ENCODE measurements at places on chromosomes 13 and 19.

- DNase-seq = no peak
Observed at GRCh38 chr13:45370922-45371406, 30.0 kb upstream of the TPT1 start.

- DNase-seq = no peak
Observed at GRCh38 chr19:19336597-19336996, 16.0 kb downstream of the MAU2 start.

DNA sequence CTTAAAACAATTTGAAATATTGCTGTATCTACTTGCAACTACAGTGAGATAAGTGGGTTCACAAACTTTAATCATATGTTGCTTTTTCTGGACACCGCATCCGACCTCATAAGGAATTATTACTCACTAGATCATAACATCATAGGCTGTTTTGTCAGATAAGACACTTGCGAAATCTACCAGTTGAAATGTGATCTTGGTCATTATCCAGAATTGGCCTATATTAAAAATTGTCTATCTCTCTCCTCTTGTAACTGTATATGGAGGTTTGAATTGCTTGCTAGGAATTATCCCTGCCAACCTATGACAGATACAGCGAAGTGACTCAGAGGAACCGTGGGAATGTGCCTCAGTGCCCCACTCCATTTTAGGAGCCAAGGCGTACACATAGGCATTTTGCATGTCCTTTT, 117.0 kb upstream of the POSTN start:
- DNase-seq = no peak

DNA sequence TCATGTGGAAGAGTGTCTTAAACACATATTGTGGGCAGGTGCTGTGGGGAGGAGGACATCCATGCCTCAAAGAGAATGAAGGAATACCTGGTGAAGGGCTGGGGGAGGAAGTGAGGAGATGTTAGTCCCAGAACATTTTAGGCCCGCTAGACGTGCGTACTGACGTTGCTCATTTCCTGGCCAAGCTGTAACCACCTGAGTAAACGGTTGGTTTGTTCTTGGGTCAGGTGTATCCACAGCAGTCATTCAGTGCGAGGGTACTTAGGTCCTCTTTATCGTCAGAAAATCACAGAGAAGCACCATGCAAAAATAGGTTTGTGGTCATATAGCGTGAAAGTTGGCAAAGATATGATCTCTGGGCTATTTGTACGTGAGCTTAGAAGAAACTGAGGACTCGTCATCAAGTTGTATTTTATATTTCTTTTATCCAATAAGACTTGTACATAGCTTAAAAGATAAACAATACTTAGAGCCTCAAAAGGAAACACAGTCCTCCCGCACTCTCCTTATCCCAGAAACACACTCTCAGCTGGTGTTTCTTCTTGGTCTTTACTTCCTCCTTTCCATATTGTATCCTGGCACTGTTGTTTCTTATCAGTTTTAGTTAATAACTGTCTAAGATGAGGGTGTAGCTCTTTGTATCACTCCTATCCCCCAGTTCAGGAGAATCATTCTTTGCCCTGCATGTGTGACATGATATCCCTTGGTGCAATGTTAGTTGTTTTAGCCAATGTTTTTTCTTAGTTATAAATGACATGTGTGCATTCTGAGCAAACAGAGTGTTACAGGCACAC, 52.0 kb downstream of the ARHGEF7 start:
- DNase-seq = no peak

GRCh38 chr19:39065928-39066327, 18.2 kb upstream of the ACP7 start:
- DNase-seq = no peak

GRCh38 chr13:49348751-49349150, 95.1 kb downstream of the CAB39L start:
- no peak for DNase-seq

DNA sequence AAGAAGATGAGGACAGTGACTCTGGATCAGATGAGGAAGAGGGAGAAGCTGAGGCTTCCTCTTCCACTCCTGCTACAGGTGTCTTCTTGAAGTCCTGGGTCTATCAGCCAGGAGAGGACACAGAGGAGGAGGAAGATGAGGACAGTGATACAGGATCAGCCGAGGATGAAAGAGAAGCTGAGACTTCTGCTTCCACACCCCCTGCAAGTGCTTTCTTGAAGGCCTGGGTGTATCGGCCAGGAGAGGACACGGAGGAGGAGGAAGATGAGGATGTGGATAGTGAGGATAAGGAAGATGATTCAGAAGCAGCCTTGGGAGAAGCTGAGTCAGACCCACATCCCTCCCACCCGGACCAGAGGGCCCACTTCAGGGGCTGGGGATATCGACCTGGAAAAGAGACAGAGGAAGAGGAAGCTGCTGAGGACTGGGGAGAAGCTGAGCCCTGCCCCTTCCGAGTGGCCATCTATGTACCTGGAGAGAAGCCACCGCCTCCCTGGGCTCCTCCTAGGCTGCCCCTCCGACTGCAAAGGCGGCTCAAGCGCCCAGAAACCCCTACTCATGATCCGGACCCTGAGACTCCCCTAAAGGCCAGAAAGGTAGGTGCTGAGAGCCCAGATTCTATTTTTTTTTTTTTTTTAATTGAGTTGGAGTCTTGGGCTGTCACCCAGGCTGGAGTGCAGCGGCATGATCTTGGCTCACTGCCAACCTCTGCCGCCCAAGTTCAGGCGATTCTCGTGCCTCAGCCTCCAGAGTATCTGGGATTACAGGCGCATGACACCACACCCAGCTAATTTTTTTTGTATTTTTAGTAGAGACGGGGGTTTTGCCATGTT, 2.3 kb downstream of the PPP1R15A start:
- no peak for DNase-seq

GRCh38 chr19:7595466-7596133, at the start of gene CAMSAP3:
TSS of gene CAMSAP3 (plus strand) at chr19:7595863. CDS start at chr19:7596003, 140 bp downstream.
- peak; percentile 72 for DNase-seq

DNA sequence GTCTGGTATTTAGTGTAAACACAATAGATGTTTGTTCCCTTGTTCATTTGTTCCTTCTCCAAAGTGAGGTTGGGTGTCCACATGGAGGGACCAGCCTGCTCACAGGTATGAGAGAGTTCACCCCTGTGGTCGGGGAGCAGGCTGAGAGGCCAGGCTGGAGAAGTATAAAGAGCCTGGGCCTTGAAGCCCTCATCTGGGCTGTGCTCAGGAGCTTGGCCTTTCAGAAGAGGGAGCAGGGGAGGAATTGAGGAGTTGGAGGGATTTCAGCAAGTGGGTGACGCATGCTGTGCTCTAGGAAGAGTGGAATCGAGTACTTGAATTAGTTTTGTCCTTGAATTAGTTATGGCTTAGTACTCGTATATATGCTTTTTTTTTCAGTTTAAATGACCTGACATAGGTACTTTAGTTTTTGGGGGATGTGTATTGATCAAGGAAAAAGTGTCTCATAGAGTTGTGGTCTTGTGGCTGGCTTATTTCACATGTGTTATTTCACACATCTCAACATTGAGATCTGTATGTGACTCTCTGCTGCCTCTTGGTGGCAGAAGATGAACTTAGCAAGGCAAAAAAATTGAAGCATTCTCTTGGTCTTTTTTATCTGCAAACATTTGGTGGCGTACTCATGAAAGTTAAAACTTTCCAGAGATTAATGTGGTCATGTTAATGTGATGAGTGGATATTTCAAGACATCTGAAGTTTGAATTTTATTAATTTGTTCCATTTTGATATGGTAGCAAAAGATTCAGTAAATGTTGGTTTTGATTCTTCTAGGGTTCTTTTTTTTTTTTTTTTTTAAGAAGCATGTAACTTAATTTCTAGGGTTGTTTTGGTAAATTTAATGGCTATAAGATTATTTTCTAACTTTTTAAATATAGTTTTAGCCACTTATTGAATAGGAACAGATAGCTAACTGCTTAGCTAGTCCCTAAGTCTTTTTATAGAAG, 54.3 kb downstream of the SLAIN1 start:
- DNase-seq = no peak

GRCh38 chr13:31016342-31017325, 84.2 kb downstream of the TEX26 start:
- no peak for DNase-seq

DNA sequence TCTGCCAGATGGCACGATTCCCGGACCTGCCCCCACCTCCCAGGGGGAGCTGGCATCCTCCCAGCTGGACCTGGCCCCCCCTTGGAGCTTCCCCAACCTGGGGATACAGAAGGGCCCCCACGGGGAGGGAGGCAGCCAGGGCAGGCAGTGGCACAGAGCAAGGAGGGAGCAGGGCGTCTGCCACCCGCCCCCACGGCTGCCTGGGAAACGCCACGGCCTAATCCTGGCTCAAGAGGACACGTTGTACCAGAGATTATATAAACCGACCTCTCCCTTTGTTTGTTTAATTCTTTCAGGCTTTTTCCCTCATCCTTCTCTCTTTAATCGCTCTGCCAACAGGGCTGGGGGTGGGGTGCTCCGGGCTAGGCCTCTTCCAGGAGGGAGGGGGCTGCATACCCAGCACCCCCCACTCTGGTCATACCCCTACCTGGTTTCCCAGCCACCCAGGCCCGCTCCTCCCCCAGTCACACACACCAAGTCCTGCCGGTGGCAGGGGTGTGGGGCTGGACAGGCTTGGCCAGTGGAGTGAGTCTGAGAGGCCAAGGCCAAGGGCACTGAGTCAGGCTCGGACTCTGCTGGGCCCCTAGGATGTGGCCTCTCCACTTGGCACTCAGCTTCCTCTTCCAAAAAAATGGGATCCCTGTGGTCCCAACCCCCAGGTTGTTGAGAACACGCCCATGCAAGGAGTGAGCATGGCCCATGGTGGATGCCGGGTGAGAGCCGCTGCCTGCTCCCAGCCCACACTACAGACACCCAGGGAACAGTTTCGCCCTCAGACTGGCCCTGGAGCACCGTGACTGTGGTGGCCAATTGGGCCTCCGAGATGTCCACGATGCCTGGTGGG, 29.5 kb upstream of the NFIC start:
- DNase-seq = no peak

DNA sequence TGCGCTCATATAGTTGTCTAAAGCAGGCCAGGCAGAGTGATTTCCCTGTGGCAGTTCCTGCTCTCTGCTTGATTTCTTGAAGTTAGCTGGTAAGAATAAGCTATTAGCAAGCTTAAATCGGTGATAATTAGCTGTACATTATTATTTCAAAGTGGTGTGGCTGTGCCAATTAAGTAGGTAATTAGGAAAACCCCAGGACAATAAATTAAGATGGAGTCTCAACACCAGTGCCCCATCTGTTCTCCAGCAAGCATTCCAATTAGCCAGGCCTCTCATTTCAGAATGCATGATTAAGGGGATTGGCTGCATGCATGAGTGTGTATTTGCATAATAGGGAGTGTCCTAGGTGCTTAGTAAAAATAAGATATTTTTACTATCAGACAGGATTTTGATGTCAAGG, 342.3 kb downstream of the GPC5 start:
- no peak for DNase-seq

- DNase-seq = no peak
Observed at GRCh38 chr13:107721125-107721869, 494.0 kb downstream of the LIG4 start.

DNA sequence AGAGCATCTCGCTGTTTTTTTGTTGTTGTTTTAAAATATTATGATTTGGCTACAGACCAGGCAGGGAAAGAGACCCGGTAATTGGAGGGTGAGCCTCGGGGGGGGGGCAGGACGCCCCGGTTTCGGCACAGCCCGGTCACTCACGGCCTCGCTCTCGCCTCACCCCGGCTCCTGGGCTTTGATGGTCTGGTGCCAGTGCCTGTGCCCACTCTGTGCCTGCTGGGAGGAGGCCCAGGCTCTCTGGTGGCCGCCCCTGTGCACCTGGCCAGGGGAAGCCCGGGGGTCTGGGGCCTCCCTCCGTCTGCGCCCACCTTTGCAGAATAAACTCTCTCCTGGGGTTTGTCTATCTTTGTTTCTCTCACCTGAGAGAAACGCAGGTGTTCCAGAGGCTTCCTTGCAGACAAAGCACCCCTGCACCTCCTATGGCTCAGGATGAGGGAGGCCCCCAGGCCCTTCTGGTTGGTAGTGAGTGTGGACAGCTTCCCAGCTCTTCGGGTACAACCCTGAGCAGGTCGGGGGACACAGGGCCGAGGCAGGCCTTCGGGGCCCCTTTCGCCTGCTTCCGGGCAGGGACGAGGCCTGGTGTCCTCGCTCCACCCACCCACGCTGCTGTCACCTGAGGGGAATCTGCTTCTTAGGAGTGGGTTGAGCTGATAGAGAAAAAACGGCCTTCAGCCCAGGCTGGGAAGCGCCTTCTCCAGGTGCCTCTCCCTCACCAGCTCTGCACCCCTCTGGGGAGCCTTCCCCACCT, 183.3 kb downstream of the KDM4B start:
- DNase-seq = no peak

GRCh38 chr13:99650410-99650809, 149.1 kb downstream of the TM9SF2 start:
- no peak for DNase-seq

DNA sequence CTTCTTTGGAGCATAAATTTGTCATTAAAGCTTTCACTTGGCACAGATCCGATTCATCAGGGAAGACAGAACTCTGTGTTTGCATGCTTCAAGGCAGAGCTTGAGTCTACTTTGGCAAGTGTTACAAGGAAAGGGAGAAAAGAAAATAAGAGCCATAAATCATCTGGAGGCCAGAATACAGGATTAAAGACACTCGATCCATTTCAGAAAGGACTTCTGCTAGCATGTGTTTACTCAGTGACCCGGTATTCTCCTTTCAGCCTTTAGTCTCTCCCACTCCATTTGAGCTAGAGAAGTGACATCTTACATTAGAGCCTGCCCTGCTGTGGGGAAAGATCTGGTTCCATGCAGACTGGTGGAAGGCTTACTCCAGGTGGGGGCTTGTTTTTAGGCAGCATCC, 306.4 kb downstream of the KLF5 start:
- peak; percentile 7 for DNase-seq
